GM23248 (cell line): ENCODE measurements at places on chromosomes 5 and 9. TPM values are rescaled to one million over a fixed set of nuclear protein-coding genes. Genes with fewer than 3 reads are reported as not detected.

Gene CNTNAP3
- not detected in 2 replicates for total RNA-seq

Gene PKN3
- 0.89 and 2.1 TPM in 2 replicates for total RNA-seq

Gene COL27A1
- total RNA-seq = 2.3 and 3.9 TPM in 2 replicates

Gene CDH9
- total RNA-seq = not detected in 2 replicates

Gene TNFSF15
- under 0.01 TPM in 1 of 2 replicates, not detected in the other for total RNA-seq

Gene INSL6
- total RNA-seq = not detected in 2 replicates

Gene CCDC183
- total RNA-seq = 0.76 TPM in 1 of 2 replicates, not detected in the other

Gene SNCAIP
- total RNA-seq = 2.4 and 4.0 TPM in 2 replicates

Gene NAA35
- total RNA-seq = 18.5 and 19.7 TPM in 2 replicates

Gene ANKRD18B
- total RNA-seq = 0.11 TPM in 1 of 2 replicates, not detected in the other

Gene TMC1
- 2.4 TPM in 1 of 2 replicates, not detected in the other for total RNA-seq

Gene PCDHA13
- total RNA-seq = not detected in 2 replicates

Gene ATP6V0E1
- 175 and 204 TPM in 2 replicates for total RNA-seq

Gene ANXA1
- 986 and 1,002 TPM in 2 replicates for total RNA-seq

Gene SLC36A2
- not detected in 2 replicates for total RNA-seq

Gene IFNA13
- total RNA-seq = not detected in 2 replicates

Gene FGD3
- total RNA-seq = not detected in 2 replicates

Gene DNAJA1
- 84.6 and 92.7 TPM in 2 replicates for total RNA-seq

Gene RGS7BP
- 0.11 TPM in 1 of 2 replicates, not detected in the other for total RNA-seq

Gene PHF24
- total RNA-seq = 0.25 TPM in 1 of 2 replicates, not detected in the other

Gene DOLK
- total RNA-seq = 31.1 and 36.1 TPM in 2 replicates

Gene ORM2
- not detected in 2 replicates for total RNA-seq

Gene DPM2
- 27.0 and 33.3 TPM in 2 replicates for total RNA-seq

Gene RMI1
- 5.1 and 5.7 TPM in 2 replicates for total RNA-seq

Gene PCAT7
- not detected in 2 replicates for total RNA-seq

Gene IER5L
- 69.4 and 81.7 TPM in 2 replicates for total RNA-seq

Gene SPATA31A3
- total RNA-seq = not detected in 2 replicates

Gene C5orf52
- total RNA-seq = not detected in 2 replicates

Gene SLC23A1
- not detected in 2 replicates for total RNA-seq

Gene PCDHB9
- 1.5 and 2.5 TPM in 2 replicates for total RNA-seq

Gene MAMDC2
- total RNA-seq = not detected in 2 replicates

Gene DMRT3
- not detected in 2 replicates for total RNA-seq

Gene GFI1B
- total RNA-seq = not detected in 2 replicates

Gene IFNB1
- total RNA-seq = not detected in 2 replicates

Gene FOXD4
- 0.63 TPM in 1 of 2 replicates, not detected in the other for total RNA-seq

Gene CANX
- 466 and 488 TPM in 2 replicates for total RNA-seq

Gene SPATA9
- 0.22 TPM in 1 of 2 replicates, not detected in the other for total RNA-seq

Gene PCDHA9
- not detected in 2 replicates for total RNA-seq

Gene C9orf43
- 0.13 and 0.76 TPM in 2 replicates for total RNA-seq

Gene PRR16
- total RNA-seq = 32.5 and 33.0 TPM in 2 replicates

Gene ZNF354C
- total RNA-seq = 6.9 and 7.5 TPM in 2 replicates

Gene GPX3
- total RNA-seq = 2.4 and 3.0 TPM in 2 replicates

Gene SPINK6
- total RNA-seq = not detected in 2 replicates

Gene NPR3
- 87.1 and 97.0 TPM in 2 replicates for total RNA-seq

Gene THBS4
- total RNA-seq = under 0.01 and 0.43 TPM in 2 replicates

Gene PTGS1
- total RNA-seq = 39.6 and 51.5 TPM in 2 replicates

Gene ERBIN
- 110 and 112 TPM in 2 replicates for total RNA-seq

Gene QRFP
- total RNA-seq = not detected in 2 replicates

Gene ADAMTS12
- total RNA-seq = 10.1 and 11.5 TPM in 2 replicates

Gene TRPM6
- total RNA-seq = not detected in 2 replicates

Gene ZBTB5
- total RNA-seq = 8.3 and 8.7 TPM in 2 replicates

Gene PLEKHG4B
- not detected in 2 replicates for total RNA-seq

Gene CD274
- total RNA-seq = 4.2 and 4.3 TPM in 2 replicates

Gene FBP2
- total RNA-seq = not detected in 2 replicates

Gene GLDC
- 0.11 TPM in 1 of 2 replicates, not detected in the other for total RNA-seq

Gene FSTL4
- not detected in 2 replicates for total RNA-seq
